ENCODE measurements at places on chromosomes 3 and 15.
A peak's percentile ranks its signal among the peaks of the same experiment; 100 is the strongest.

- peak; percentile 40 for DNase-seq
Measured at GRCh38 chr3:176939022-176939817, 258.1 kb downstream of the TBL1XR1 start.

- no peak for DNase-seq
Measured at GRCh38 chr3:33424606-33425452, 15.4 kb downstream of the UBP1 start.

GRCh38 chr3:88000853-88001252 lies 58.0 kb downstream of the CGGBP1 start:
- peak; percentile 15 for DNase-seq

GRCh38 chr15:89138999-89139612 lies 50.9 kb downstream of the ABHD2 start:
- DNase-seq, result no peak

Data from stimulated activated CD4-positive, alpha-beta T cell treated with anti-CD3 and anti-CD28 coated beads, Interleukin-15, amount 100 ng/mL, for 24 hours (primary cell).